RPMI7951 (cell line): ENCODE measurements at places on chromosomes 7 and 10.

DNA sequence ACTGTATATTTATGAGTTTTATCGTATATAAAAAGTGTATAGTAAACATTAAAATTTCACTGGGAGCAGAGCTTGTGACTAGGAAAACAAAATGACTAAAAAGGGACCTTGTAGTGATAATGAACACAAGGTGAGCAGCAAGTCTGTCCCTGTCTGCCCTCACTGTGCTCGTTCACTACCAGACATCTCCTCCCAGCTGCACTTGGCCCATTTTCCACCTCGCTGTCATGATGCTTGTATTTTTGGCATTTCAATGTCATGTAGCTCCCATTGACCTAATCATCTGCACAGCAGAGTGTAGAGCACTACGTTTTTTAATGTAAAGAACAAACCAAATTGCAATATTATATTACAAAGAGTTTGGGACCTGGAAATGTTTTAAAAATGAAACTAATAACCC, 207.2 kb downstream of the ZEB1 start:
- DNase-seq: no peak

- DNase-seq: no peak
Measured at GRCh38 chr10:130817046-130817624, 494.4 kb downstream of the TCERG1L start.

DNA sequence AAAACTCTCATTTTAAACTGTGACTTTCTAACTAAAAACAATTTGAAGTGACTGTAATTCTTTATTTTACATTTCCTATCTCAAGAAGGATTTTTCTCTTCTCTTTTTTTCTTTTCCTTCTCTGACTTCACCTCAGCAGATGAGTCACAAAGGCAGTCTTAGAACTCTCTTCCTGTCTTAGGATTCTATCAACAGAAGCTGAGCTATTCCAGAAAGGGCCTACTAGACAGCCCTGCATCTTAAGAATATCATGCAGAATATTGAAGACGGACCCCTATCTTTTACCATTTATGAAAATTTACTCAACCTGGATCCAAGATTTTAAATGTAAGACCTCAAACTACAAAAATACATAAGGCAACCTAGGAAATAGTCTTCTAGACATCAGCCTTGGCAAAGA, 365.7 kb upstream of the SEMA3C start:
- DNase-seq: peak; percentile 78

- DNase-seq: peak; percentile 27
Measured at GRCh38 chr7:132394283-132395198, 181.7 kb downstream of the PLXNA4 start.

GRCh38 chr10:33106767-33107166, 148.7 kb upstream of the ITGB1 start:
- no peak for DNase-seq

GRCh38 chr7:142134909-142135308, 23.4 kb downstream of the MGAM2 start:
- DNase-seq: no peak

DNA sequence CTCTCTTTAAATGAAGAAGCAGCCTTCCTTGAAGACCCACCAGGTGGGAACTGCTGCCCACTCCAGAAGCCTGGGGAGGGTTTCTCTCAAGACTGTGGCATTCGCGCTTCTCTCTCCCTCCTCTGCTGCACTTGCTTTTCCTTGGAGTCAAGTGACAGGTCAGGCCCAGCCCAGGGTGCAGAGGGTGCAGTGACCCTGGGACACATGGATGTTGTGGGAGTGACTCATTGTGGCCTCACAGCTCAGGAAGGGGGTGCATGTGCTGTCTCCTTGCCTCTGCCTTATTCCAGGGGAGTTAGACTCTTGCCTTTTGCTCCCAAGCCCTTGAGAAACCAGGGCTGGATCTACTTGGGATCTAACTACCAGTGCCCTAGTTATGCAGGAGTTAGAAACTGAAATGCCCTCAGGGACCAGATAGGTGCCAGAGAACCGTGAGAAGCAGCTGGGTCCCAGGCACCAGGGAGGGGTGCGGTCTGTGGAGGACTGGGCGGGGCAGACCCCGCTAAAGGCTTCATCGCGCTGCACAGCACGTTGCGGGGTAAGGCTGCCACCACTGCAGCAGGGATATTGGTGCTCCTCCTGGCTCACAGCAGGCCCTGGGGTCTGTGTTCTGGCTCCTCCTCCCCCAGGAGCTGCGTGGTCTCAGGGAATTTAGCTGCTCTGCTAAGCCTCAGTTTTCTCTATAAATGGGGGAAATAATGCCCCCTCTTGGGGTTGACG, 11.4 kb downstream of the FAM241B start:
- peak; percentile 56 for DNase-seq

- peak; percentile 31 for DNase-seq
Measured at GRCh38 chr7:136874393-136875032, 6.1 kb downstream of the CHRM2 start.

DNA sequence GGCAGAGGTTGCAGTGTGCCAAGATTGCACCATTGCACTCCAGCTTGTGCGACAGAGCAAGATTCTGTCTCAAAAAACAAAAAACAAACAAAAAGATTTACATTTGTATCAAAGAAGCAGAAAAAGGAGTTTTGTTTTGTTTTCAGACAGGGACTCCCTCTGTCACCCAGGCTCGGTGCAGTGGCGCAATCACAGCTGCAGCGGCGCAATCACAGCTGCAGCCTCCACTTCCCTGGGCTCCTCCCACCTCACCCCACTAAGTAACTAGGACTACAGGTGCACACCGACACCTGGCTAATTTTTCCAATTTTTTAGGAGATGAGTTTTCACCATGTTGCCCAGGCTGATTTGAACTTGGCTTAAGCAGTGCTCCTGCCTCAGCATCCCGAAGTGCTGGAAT, 1.8 kb downstream of the ARMC10 start:
- no peak for DNase-seq

DNA sequence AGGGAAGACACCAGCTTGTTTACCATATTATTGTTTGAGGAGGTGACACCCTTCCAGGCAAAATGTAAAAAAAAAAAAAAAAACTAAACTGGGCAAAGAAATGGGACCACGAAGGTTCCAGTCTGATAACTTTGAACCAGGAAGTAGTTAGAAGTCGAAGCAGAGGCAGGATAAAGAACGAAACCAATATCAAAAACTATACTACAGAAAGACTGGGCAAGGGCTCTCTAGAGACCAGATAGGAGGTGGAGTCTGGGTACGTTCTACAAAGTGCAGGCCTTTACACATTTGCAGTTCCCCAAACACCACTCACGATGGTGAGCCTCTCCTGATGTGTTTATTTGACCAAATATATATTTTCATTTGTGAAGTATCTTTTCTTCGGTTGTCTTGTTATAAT, 125.7 kb upstream of the CDK1 start:
- no peak for DNase-seq

- peak; percentile 31 for DNase-seq
Measured at GRCh38 chr10:113267619-113268562, 285.0 kb upstream of the HABP2 start.

- no peak for DNase-seq
Measured at GRCh38 chr10:117152668-117153067, 14.6 kb upstream of the VAX1 start.

GRCh38 chr10:101941871-101942270, 98.3 kb upstream of the KCNIP2 start:
- peak; percentile 11 for DNase-seq

GRCh38 chr10:93820434-93820833, 62.7 kb downstream of the LGI1 start:
- peak; percentile 89 for DNase-seq

GRCh38 chr7:135342887-135343286, 109.2 kb downstream of the STRA8 start:
- DNase-seq: peak; percentile 37

DNA sequence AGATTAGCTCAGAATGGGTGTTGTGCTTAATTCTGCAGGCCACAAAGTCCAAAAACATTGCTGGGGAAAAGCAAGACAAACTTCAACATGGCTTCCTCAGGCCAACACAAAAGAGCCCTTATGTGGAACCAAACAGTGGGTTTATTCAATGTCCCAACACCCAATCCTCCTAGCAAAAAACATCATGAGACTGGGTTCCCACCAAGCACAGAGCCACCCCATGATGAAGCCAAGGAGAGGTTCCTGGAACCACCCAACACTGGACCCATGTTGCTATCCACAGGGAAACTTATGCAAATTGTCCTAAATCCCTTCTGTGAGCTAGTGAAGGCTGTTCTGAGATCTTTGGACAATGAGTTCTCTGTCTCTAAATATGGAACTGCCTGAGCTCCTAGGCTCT, 24.0 kb downstream of the SLC25A13 start:
- peak; percentile 48 for DNase-seq

GRCh38 chr10:111108441-111108840, 31.6 kb downstream of the ADRA2A start:
- no peak for DNase-seq

- DNase-seq: no peak
Measured at GRCh38 chr10:68752711-68753350, 31.8 kb downstream of the CCAR1 start.

- no peak for DNase-seq
Measured at GRCh38 chr7:13099154-13099795, 411.8 kb downstream of the ARL4A start.

GRCh38 chr10:117860823-117861222, 185.9 kb downstream of the RAB11FIP2 start:
- DNase-seq: no peak

DNA sequence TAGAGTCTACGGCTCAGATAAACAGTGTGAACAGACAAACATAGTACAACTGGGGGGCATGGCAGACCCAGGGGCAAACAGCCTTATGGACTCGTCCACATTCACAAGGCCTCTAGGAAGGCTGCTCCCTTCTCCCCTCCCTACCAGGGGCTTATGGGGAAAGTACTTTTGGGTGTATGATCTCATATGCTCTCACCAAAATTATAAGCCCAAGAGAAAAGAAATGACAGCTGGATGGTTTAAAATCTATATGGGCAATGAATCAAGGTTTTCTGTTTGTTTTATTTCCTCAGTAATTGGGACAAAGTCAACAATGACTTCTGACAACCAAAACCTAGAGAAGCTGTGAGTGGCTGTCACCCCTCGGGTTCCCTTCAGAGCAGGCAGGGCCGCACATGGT, 144.4 kb downstream of the PKD1L1 start:
- DNase-seq: no peak
